ENCODE measurements at places on chromosomes 6 and 20.

DNA sequence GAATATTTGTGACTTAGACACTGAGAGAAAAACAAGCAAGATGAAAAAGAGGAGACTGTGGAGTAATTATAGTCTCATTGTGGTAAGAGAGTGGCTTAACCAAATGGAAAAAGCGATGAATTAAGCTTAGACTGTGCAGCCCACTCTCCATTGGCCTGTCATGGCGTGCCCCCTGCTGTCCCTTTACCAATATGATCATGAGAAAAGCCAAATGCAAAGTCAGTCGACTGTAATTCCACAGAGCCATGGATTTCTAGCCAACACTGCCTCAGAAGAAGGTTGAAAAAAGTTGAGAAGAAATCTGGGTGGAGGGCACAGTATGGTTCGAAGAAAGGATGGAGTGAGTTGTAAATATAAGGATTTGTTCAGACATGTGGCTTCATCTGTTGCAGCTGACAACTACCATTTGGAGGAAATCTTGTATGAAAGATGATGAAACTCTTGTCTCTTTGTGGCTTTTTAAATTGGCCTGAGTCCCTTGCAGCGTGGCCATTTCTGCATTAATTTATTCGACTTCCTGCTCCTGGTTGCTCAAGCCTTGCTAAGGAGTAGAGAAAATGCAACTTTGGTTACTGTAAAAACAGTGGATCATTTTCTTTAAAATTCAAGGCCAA is 251.4 kb downstream of the DOK5 start:
- no peaks in the 10 kb centered on the region for H3K27me3 ChIP-seq
- H3K36me3 ChIP-seq: no peaks in the 10 kb centered on the region
- H3K27ac ChIP-seq: no peak overlapping the region
- H3K4me1 ChIP-seq: no peaks in the 10 kb centered on the region

- no peaks in the 10 kb centered on the region for H3K4me1 ChIP-seq
- H3K36me3 ChIP-seq: no peaks in the 10 kb centered on the region
- no peaks in the 10 kb centered on the region for H3K27me3 ChIP-seq
- no peak for DNase-seq
- H3K4me3 ChIP-seq: no peak overlapping the region
These were observed 111.9 kb downstream of the TBX18 start for GRCh38 chr6:84652356-84653026.

GRCh38 chr6:26311385-26312095 is 53.5 kb upstream of the BTN3A2 start:
- no peak for DNase-seq
- peaks cover 11% of the 10 kb centered on the region for H3K4me1 ChIP-seq
- H3K27ac ChIP-seq: peak overlapping the region; percentile 5
- H3K4me3 ChIP-seq: peak overlapping the region; percentile 59
- H3K27me3 ChIP-seq: no peaks in the 10 kb centered on the region
- H3K36me3 ChIP-seq: no peaks in the 10 kb centered on the region

GRCh38 chr6:133707456-133707855 is 181.5 kb upstream of the TCF21 start:
- H3K4me3 ChIP-seq: no peak overlapping the region
- DNase-seq: no peak
- H3K27me3 ChIP-seq: no peaks in the 10 kb centered on the region
- H3K36me3 ChIP-seq: no peaks in the 10 kb centered on the region
- H3K27ac ChIP-seq: no peak overlapping the region

DNA sequence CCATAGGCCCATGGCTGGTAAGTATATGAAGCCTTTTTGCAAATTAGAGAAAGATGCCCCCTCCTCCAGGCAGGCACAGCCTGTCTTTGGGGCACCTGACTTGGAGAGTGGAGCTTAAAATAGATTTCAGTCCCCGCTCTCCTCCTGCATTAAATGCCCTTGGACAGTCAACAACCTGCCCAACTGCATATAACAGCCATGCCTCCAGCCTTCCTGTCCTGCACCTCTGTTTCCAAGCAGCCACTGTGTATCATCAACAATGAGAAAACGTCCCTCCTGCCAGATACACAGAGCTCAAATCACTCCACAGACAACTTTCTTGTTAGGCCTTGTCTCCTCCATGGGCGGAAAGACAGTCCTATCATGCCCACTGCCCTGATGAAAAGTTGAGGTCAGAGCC is 3.4 kb downstream of the CDH22 start:
- H3K4me3 ChIP-seq: no peak overlapping the region
- no peaks in the 10 kb centered on the region for H3K36me3 ChIP-seq
- no peak for DNase-seq
- H3K27me3 ChIP-seq: peaks cover 79% of the 10 kb centered on the region
- peaks cover 11% of the 10 kb centered on the region for H3K4me1 ChIP-seq
- H3K27ac ChIP-seq: no peak overlapping the region
